ENCODE measurements at places on chromosomes 4 and X.

DNA sequence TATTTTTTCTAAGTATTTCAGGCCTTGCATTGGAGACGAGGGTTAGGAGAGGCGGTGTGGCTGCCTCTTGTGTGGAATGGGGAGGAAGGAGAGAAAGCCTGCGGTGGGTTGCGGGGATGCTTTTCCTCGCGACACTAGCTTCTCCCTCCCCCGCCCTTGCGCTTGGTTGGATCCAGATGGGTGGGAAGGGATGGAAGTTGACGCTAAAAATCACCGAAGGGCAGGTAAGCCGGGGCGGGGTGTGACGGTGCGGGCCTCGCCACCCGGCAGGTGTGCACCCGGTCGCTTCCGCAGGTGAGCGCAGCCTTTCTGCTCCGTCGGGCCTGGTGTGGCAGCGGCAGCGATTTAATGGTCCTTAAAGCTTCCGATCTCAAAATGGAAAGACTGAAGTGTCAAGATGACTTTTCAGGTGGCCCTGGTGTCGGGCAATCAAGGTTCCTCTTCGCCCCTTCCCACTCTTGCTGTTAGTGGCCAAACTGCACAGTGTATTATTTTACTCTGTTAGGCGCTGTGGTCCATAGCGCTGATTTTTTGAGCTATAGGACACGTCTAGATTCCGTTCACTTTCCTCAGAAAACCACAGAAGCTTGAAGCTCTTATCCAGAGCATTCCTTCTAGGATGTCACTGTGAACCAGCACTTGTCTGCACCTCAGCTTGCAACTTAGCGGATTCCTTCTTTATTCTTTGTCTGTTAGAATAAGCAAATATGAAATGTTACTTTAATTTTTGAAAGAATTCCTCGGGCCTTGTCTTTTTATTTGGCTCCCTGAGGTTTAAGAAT is 765 bp downstream of the ENOPH1 start:
- no peak for DNase-seq

DNA sequence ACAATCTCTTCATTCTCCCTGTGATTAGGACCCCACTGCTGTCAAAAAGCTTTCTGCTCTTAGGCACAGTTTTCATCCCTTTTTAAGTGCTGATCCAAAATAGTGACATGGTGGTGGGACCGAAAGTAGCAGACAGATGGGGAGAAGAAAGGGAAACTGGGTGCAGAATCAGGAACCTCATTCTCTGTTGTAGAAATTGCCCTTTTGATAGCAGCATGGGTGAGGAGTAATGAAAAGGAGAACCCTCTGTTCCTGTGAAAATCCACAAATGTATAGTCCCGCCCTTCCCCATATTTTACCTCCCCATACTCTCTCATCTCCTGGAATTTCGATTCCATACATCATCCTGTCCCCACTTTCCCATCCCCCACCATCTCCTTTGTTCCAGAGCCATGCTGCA is 126.5 kb downstream of the STIM2 start:
- no peak for DNase-seq

DNA sequence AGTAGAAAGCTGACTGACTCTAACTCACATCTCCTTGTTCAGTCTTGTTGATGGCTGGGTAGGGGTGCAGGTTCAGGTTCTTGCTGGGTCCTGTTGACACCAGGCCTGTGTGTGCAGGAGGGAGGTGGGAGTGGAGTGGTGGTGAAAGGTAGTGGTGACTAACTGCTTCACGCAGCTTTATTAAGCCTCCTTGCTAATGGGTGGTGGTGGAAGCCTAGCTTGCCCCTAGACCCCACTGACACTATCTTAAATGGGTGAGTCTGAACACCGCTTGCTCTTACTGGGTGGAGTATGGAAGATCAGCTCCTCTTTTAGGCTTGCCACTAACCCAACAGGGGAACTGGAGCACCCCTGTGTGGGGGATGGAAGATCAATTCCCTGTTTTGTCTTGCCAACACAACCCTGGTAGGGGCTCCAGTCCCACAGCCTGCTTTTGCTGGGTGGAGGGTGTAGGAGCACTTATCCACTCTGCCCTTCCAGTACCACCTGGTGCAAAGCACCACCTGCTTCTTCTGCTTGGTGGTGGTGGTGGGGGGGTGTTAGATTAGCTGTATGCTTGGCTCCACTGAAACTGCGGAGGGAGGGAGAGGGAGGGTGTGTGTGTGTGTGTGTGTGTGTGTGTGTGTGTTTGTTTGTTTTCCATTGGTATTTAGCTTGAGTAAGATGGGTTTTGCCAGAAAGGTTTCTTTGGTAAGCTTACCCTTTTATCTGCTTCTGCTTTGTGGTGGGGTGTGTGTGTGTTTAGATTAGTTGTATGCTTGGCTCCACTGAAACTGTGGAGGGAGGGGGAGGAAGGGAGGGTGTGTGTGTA is 25.6 kb downstream of the KDM6A start:
- DNase-seq, result no peak

GRCh38 chr4:134691915-134692314 is 490.3 kb upstream of the PABPC4L start:
- peak; percentile 60 for DNase-seq

DNA sequence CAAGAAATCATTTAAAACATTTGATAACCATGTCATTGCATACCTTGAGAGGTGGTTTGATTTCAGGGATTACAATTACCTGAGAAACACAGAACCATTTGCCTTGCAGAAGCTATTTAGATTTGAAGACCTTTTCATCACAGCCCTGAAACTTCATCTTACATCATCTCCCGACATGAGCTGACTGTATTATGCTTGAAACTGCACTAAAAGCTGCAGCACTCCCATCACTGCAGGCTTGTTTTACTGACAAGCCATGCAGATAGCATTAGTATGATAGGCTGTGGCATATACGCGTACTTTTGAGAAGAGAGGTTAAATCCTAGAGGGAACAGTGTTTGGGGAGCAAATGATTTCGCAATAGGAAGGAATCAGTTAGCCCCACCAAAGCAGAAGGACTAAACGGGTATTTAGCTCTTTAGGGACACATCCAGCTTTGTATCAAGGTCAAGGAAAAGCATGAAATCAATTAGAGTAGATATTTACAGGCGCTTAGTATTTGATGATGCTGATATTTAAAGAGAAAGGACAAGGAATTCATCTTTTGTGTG is 133.2 kb upstream of the DIAPH2 start:
- DNase-seq, result no peak

DNA sequence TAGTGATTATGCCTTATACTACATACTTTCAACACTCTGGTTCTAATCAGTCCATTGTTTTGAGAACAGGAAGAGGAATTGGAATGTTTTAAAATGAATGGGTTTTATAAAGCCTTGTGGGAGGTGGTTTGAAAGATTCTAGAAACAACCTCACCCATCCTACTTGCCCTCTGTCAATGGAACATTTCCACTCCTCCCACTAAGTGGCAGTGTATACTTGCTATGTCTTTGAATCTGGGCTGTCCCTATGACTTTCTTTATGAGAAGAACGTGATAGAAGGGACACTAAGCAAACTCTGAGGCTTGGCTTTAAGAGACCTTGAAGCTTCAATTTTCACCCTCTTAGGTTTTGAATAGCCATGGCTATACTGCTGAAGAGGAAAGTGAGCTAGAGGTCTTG is 611.2 kb downstream of the PPP4R3C start:
- no peak for DNase-seq

DNA sequence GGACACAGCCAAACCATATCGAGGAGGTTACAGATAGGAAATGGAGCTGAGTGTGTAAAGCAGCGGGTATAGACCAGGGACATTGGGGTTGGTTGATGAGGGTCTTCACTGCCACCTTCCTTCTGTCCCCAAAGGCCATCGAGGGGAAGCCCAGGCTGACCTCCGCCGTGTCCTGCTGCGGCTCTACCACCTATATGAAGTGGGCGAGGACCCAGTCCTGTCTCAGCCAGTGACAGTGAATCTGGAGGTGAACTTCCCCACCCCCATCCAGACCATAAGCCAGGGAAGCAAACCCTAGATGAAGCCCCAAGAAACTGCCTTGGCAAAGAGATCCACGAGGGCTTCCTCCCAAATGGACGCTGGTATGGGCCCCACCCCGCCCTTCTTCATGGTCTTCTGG is 23.2 kb upstream of the MRFAP1 start:
- no peak for DNase-seq

DNA sequence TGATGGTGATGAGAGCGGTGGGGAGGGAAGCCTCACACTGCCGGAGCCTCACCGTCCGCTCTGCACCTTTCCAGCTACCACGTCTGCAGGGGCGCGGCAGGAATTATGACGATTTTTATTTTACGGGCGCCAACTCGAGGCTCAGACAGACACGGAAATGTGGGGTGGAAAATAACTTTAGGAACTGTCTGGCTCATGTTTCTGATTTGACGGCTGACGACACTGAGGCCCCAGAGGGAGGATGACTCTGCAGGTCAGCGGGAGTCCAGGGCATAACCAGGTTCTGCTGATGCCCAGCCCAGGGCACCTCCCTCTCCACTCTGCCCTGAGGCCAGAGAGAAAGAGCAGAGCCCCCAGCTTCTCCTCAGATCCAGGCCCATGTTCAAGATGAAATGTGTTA is 43.9 kb downstream of the C4orf50 start:
- DNase-seq, result no peak

GRCh38 chr4:79199743-79200142 is 126.1 kb downstream of the NAA11 start:
- no peak for DNase-seq

DNA sequence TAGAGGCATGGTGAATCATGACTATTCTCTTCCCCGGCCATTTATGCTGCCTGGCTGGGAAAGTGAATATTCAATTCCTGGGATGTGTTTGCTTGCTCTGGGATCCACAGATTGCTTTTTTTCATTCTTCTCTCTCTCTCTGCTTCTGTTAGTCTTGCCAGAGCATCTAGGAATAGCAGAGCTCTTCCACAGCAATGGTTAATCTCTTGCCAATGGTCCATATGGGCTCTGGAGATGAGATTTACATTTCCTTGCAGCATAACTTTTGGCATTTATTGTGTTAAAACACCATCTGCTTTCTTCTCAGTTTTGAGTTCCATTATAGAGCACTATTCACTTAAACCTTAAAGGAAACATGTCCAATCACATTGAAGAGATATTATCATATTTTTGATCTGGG is 59.2 kb upstream of the GUCY1A1 start:
- no peak for DNase-seq

- no peak for DNase-seq
Measured at GRCh38 chr4:158825433-158826036, 56.7 kb downstream of the FNIP2 start.

DNA sequence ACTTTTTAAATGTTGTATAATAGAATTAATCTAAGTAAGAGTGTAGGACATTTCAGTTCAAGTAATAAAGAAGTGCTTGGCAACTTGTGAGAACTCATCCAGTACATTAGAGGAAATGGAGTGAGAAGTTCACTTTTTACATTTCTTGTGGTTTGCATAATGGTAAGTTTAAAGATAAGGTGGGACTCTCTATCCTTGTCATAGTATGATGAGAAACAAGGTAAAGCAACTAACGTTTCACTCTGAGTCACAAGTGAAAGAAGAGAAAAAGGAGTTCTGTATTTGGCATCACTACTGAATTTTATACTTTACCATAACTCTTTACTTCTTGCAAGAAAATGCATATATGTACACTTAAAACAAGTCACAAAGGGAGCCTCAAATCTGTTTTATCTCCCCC is 219.4 kb downstream of the SLC4A4 start:
- DNase-seq, result no peak

DNA sequence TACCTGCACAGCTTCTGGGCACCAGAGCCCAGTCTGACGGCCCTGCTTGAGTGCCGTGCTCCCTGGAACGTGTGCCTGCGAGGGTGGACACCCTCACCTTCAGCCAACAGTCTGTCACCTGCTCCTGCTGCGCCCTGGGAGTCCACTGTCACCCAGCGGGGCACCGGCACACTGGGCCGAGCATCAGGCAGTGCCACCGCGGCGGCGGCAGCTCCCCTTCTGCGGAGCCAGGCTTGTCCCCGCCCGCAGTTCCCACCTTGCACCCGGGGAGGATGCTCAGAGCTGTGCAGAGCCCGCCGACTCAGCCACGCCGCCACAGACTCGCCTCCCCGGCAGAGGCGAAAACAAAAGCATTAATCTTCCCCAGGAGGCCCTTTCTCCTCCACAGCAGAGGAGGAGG is 86.8 kb downstream of the ABLIM2 start:
- DNase-seq, result no peak

- DNase-seq, result no peak
Measured at GRCh38 chrX:39473812-39474211, 623.9 kb downstream of the BCOR start.
